NCI-H1417 treated with DMSO at 0.1 percent for 48 hours (cell line): ENCODE measurements at places on chromosomes 5 and 9.

DNA sequence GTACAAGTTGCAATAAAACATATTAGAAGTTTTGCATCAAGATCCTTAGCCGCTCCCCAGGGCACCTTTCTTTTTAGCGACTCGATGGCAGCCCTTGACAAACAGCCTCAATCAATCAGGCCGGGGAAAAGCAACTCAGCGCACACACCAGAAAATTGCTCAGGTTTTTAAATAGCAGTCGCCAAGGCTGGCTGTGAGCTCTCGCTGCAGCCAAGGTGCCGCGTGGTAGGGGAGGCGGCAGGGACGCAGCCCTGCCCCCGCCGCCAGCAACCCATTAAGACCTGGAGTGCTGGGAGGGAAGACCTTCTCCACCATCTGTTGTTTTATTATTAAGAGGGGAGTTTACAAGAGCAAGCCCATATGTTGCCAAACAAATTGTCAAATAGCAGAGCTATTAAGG is 22.6 kb downstream of the ASS1 start:
- DNase-seq, result peak; percentile 63

- DNase-seq, result no peak
These were observed 24.4 kb upstream of the TDRD7 start for GRCh38 chr9:97387504-97387886.

DNA sequence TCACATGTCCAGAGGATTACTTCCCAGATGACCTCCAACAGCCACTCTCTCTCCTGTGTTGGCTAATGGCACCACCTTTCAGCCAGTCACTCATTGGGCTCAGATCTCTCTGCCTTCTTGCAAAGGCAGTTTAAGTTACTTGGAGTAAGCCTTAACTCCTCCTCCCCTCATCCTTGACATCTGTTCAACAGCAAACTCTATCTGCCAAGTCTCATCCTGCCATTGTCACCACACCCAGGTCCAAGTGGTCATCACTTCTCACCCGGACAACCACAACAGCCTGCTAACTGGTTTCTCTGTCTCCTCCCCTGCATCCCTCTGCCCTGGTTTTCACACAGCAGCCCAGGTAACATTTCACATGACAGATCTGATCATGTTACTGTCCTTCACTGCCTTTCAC is 58.5 kb downstream of the DCP2 start:
- DNase-seq, result no peak

DNA sequence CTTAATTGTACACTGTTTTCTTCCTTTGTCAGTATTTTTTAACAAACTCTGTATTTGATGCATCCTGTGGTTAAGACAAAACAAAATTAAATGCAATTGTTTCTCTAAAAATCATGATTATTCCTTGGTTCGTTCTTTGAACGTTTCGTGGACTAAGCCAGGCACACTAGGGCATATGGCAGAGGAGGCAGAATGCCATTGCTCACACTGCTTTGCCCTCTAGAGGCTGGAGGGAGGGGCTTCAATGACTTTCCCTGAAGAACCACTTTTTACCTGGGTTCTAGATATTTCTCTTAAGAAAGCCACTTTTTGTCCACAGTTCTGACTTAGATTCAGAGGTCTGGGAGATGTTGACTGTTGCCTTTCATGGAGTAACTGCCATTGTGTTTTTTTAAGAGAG is 236.2 kb upstream of the ADAMTSL1 start:
- no peak for DNase-seq

GRCh38 chr9:84315278-84315877 is 25.2 kb downstream of the SLC28A3 start:
- DNase-seq, result no peak

- no peak for DNase-seq
These were observed 17.5 kb upstream of the F2RL1 start for GRCh38 chr5:76801159-76801802.

DNA sequence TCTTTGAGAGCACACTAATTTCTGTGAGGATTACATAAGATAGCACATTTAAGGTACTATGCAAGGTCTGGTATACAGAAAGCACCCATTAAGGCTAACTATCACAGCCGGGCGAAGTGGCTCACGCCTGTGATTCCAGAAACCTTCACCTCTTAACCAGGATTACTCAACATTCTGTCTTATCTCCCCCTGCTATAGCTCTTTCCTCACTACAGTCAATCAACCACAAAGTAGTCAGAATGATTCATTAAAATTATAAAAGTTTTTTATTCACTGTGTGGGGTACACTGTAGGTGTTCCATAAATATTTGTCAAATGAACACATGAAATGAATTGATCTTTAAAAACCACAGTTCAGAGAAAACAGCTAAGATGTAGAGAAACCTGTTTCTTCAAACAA is 48.7 kb downstream of the CHD1 start:
- DNase-seq, result no peak

GRCh38 chr5:174293006-174293405 is 247.5 kb downstream of the NSG2 start:
- no peak for DNase-seq
